ENCODE measurements at places on chromosomes 4 and X. TPM values are rescaled to one million over a fixed set of nuclear protein-coding genes. Genes with fewer than 3 reads are reported as not detected.

Gene PDLIM3
- 40.2 TPM for total RNA-seq

Gene FOXR2
- not detected for total RNA-seq

Gene PAGE2
- total RNA-seq: not detected

Gene H2BW2
- not detected for total RNA-seq

Gene ZNF330
- 19.8 TPM for total RNA-seq

Gene FGFBP1
- total RNA-seq: not detected

Gene ASB11
- not detected for total RNA-seq

DNA sequence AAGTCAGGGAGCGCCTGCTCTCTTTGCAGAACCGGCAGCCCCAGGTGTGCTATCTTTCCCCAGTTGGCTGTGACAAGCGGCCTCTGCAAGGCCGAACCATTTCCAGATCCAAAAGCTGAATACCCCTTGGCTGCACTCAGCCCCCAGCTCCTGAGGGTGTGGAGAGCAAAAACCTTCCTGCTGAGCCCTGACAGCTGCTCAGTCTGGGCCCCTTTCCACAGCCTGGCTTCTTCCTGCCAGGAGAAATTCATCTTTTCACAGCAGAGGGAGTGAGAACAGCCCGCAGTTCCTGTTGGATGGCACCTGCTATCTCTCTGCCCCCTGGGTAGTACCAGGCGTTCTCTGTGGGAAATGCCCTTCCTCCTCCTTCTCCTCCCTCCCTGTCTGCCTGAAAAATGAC is 78.4 kb downstream of the DRD5 start:
- H3K4me1 ChIP-seq: no peaks in the 10 kb centered on the region
- H3K27ac ChIP-seq: no peak overlapping the region
- H3K36me3 ChIP-seq: no peaks in the 10 kb centered on the region
- no peak overlapping the region for H3K4me3 ChIP-seq
- no peak for DNase-seq

- no peaks in the 10 kb centered on the region for H3K27me3 ChIP-seq
- H3K4me3 ChIP-seq: no peak overlapping the region
- no peak for DNase-seq
These were observed 33.3 kb upstream of the TLL1 start for GRCh38 chr4:165839615-165840333.

- H3K27ac ChIP-seq: no peak overlapping the region
- DNase-seq: no peak
- no peaks in the 10 kb centered on the region for H3K4me1 ChIP-seq
- H3K4me3 ChIP-seq: no peak overlapping the region
- no peaks in the 10 kb centered on the region for H3K27me3 ChIP-seq
These were observed 150.0 kb upstream of the HPGD start for GRCh38 chr4:174672276-174672675.

- no peak overlapping the region for H3K4me3 ChIP-seq
- H3K4me1 ChIP-seq: no peaks in the 10 kb centered on the region
- H3K36me3 ChIP-seq: no peaks in the 10 kb centered on the region
- DNase-seq: no peak
- no peak overlapping the region for H3K27ac ChIP-seq
These were observed 122.2 kb upstream of the PDE5A start for GRCh38 chr4:119750771-119751170.

DNA sequence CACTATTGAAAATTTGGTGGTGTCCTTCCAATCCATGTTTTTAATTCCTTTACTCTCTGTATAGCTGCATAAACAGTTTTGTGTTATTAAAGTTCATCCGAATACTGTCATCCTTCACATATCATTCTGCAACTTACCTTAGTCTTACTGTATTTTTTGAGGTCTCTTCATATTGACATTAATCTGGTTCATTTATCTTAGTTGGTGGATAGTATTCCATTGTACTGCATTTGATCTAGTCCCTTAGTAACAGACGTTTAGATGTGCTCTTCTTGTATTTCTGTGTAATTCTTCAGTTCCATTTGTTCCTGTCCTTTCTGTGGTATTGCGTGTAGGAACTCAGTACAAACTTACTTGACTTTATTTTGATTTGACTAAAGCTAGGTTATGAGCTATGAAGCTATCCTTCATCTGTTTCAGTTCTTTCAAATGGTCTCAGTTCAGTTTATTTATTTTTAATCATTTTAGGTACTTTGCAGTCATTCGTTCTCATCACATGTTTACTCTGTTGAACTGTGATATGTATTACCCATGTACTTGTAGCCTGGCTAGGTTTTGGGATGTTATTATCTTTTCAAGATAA is 41.3 kb downstream of the RAPGEF2 start:
- H3K27me3 ChIP-seq: no peaks in the 10 kb centered on the region
- H3K36me3 ChIP-seq: no peaks in the 10 kb centered on the region
- no peak for DNase-seq
- H3K27ac ChIP-seq: no peak overlapping the region

DNA sequence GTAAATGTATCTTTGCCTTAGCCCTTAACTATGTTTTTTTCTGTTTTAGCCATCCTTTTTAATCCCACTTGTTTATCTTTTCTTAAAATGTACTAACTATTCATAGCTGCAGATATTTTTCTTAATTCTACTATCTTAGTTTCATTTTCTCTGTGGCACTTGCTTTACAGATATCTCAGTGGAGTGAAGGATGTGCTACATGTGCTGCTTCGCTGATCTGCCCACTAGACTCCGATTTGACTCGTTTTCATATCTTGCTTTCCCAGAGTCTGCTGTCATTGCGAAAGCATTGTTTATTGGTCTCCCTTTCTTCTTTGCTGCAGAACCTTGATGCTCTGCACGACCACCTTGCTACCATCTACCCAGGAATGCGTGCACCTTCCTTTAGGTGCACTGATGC is 30.6 kb downstream of the GUCY1B1 start:
- no peak for DNase-seq
- H3K27me3 ChIP-seq: no peaks in the 10 kb centered on the region
- H3K4me3 ChIP-seq: no peak overlapping the region
- H3K36me3 ChIP-seq: no peaks in the 10 kb centered on the region
- no peak overlapping the region for H3K27ac ChIP-seq
- H3K4me1 ChIP-seq: peaks cover 12% of the 10 kb centered on the region

DNA sequence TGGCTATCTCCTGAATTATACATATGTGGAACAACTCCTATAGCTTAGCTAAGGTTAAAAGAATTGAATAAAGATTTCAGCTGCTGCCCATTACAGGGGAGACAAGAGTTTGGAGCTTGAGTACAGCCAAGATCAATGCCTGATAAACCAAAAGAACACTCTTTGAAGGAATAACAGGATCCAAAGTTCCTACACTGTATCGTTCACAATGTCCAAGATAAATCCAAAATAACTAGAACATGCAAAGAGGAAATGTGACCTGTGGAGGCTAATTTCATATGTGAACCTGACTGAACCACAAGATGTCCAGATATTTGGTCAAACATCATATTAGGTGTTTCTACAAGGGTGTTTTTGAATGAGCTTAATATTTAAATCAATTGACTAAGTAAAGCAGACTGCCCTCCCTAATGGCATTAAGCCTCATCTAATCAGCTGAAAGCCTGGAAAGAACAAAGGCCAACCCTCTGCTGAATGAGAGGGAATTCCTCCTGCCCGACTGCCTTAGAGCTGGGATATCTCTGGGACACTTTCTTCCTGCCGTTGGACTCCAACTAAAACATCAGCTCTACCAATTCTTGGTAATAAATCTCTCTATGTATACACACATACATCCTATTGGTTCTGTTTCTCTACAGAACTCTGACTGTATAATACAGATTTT is 19.2 kb downstream of the RFC1 start:
- no peaks in the 10 kb centered on the region for H3K27me3 ChIP-seq
- no peak for DNase-seq
- no peaks in the 10 kb centered on the region for H3K36me3 ChIP-seq
- peaks cover 30% of the 10 kb centered on the region for H3K4me1 ChIP-seq
- H3K27ac ChIP-seq: peak overlapping the region; percentile 5

Measured in body of pancreas (tissue), 4 donors.